ENCODE measurements at places on chromosomes 1 and 21.

DNA sequence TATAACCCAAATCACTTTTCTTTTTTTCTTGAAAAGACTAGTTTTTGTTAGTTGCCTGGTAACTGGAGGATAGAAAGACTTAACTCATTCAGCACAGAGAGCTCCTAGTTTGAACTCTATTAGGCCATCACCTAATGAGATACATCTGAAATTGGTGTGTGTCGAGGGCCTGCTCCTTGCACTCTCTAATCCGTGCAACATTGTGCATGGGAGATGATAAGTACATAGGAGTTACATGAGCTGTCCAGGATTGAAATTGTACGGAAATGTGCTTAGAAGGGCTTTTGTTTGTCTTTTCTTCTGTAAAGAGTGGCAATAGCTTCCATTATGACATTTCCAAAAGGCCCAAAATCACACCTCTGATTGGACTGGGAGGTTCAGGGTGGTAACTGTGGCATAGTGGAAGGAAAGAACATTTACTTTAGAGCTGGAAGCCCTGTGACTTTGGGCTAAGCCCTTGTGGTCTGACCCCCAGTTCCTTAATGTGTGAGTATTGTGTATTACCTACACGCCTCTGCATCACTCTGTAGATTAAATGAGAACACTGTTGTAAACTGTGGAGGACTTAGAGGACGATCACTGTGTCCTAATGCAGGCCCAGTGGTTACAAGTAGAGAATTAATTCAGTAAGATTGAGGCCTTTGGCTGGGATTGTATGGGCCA lies 71.2 kb downstream of the FGGY start:
- DNase-seq, result no peak

DNA sequence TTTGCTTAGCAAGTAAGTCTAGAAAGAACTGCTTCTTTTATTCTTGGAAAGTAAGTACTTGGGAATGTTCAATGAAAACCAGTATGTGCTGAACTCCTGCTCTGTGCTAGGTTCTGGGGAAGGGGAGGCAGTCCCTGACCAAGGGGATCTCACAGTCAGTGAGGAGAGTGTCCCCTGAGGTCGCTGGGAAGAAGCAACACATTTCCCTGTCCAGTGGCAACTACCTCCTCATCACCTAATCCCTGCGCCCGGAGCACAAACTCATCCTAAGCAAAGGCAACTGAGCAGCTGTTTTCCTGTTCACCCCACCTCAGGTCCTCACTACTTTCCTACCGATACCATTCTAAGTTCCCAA lies 61.7 kb upstream of the ANGPTL1 start:
- no peak for DNase-seq

DNA sequence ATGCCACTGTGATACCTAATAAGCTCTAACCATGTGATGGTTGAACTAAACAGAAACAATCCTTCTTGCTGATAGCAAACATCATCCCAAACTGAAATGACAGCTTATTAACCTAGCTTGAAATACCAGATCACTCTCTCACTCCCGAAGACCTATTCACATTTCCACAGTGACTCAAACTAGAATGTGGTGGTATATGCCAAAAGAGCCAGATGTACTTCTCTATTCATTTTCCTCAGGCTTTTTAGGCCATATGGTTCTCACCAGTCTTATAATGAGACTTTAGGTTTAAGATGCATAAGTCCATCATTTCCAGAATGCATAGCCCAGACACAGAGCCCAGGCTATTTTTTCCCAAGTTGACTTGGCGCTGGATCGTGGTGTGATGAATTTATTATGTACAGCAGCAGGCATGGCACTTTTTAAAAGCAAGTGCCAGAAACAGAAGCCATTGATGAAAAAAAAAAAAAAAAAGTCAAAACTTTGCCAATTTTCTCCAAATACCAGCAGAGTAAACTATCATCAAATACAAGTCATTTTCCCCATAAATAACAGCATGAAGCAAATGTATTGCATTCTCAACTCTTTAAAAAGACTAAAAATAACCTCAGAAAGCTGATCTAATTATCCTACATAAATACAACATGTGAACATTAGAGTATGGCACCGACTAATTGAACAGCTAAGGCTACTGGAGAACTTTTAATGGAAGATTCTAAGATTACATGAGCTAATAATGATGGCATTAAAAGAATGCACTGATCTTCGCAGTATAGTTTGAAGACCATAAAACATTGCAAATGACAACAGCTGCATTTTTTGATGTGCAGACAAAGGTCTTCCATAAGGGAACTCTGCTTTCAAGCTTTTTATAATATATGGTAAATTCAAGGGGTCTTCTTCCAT lies 365.4 kb downstream of the LRRIQ3 start:
- DNase-seq, result no peak

DNA sequence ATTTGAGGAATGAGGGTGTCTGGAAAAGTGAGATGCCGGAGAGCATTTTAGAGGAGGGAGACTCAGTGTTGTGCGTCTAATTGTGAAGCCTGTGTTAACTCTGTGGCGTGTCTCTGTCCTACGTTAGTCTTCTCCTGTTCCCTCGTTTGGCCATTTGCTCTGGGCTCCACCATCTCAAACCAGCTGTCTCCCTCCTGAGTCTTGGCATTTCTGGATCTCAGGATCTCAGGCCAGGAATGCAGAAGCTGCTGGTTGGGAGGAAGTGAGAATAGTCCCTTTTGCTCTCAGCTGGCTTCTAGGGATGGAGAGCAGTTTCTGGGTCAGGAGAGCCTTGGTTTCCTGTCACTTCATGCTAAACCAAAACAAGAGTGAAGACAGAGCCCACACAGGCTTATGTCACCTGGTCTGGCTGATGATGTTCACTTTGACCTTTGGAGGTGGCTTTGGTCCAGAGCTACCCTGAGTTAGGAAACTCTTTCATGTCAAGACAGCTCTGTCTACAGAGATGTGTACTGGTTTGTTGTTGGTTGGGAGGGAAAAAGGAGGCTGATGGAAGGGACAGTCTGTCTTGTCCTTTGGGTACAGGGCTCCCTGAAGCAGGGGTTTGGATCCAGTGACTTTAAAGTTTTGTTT lies 859 bp downstream of the NFASC start:
- no peak for DNase-seq

GRCh38 chr1:190957565-190957964 lies 479.9 kb upstream of the BRINP3 start:
- DNase-seq, result no peak

DNA sequence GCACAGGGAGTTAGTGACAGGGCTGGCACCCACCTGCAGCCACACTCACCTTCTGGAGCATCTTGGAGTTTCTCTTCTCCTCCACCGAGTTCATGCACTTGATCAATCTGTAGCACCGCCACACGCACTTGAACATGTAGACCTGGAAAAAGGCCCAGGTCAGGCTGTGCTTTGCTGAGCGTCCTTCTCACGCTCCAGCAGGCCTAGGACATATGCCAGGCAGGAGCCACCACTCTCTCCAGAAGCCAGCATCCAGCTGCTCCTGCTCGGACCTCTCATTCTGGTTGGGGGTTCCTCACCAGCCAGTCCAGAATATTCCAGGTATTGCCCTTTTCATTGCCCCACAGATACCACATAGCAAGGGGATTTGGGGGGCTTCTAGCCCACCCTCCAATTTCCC lies 11.7 kb upstream of the MATN1 start:
- DNase-seq, result no peak

- no peak for DNase-seq
These were observed 14.0 kb downstream of the COL16A1 start for GRCh38 chr1:31689854-31690253.

DNA sequence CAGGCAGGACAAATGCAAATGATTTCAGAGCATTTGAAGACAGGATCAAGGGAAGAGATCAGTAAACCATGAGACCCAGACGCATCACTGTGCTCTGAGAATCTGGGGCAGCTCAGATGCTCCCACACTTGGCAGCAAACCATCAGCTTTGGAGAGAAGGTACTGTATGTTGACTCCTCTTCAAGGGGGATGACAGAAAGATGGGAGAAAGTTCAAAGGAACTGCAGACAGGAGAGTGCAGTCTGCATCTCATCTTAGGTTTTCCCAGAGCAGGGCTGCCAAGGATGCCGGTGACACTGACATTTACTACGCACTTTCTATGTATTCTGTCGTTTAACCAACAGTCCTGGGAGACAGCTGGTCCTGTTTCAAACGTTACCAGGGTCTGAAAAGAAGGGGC lies 35.8 kb downstream of the OLFML2B start:
- DNase-seq, result no peak

DNA sequence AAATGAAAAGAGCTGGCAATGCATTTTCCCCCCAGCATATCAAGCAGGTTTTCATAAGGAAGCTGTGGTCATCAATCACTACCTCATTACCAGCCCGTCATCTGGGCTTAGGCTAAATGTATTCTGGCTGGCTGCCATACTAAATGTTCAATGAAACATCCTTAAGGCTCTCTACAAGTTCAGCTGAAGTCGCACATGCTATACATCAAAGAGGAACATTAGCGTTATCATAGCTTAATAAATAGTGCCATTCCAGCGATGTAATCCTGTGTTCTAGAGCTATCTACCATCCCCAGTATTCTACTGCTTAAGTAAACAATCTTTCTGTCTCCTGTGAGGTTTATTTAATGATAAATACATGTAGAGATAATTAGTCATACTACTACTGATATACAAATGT lies 288.8 kb downstream of the DPYD start:
- DNase-seq, result no peak

DNA sequence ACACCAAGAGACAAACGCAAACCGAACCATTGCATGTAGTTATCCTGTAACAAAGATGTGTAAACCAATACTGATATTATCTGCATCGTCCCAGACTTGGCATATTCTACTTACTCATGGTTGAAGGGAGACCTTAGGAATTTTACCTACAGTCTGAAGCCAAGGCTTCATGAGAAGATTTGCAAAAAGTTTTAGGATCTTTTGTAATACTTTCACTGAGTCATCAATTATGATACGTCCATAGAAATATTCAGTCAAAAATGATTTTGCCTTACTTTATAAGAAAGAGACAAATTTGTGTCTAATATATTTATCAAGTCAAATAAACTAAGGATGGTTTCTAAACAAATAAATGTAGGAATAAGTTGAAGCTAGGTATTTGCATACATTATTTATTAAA lies 1176.1 kb upstream of the ADGRL2 start:
- no peak for DNase-seq

DNA sequence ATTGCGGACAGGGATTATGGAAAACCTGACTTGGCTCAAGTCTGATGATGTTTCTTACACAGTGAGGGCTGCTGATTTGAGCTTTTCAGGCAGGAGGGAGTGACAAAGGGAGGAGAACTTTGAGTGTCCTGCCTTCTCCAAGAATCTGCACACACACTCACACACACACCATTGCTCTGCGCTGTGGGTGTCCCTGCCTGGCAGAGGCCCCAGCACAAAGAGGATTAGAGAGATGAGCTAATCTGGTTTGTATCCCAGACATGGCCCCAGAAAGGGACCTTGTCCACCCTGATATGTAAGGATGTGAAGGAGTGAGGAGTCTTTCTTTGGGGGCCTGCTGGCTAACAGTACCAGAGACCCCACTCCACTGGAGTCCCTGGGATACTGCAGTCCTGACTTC lies 5.9 kb upstream of the WNT2B start:
- DNase-seq, result no peak

GRCh38 chr1:15283526-15283925 lies 36.5 kb downstream of the FHAD1 start:
- no peak for DNase-seq

DNA sequence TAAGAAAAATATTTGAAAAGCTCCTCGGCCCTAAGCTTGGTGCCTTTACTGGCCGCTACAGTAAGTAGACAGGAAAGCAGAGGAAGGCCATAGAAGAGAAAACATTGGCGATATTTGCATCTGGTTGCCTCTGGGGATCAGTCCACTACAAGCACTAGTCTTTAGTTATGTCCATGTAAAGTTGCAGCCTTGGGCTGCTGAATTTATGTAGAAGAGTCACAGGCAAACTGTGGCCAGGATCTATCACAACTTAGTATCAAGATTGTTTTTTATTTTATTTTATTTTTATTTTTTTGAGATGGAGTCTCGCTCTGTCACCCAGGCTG lies 228.7 kb upstream of the CAMK1G start:
- DNase-seq, result no peak

DNA sequence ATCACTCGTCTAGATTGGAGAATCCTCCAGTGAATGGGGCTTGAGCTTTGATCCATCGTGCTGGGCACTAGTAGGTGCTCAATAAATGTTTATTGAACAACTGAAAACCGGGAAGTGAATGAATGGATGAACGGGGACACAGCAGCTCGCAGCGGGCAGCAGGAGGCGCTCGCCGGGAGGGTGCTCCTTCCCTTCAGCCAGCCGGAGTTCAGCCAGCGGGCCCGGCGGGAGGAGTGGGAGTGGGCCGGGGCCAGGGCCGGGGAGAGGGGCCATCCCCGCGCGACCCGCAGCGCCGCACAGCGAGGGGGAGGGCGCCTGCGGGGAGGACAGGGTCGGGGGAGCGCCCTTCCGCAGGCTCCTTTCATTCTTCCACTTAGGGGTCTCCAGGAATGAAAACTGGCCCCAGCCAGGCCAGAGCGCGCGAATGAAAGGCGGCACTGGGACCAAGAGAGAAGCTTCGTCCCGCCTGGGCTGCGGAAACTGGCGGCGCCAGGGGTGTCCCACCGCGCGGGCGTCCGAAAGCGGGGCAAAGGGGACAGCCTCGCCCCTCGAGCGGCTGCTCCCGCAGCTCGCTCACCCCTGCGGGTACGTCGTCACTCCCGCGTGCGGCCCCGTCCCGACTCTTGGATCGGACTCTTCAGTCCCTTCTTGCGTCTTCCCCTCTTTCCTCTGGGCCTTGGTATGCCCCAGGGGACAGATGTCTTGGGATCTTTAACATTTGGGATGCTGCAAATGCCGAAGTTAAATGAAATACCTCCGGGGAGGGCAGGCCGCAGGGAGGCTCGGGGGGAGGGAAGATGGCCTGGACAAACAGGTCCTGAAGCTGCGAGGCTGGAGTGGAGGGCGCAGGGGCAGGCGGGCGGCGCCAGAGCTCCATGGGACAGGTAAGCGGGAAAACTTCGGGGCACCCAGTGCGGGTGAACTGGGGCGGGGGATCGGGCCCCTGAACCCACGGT lies 3.6 kb upstream of the INAVA start:
- no peak for DNase-seq

DNA sequence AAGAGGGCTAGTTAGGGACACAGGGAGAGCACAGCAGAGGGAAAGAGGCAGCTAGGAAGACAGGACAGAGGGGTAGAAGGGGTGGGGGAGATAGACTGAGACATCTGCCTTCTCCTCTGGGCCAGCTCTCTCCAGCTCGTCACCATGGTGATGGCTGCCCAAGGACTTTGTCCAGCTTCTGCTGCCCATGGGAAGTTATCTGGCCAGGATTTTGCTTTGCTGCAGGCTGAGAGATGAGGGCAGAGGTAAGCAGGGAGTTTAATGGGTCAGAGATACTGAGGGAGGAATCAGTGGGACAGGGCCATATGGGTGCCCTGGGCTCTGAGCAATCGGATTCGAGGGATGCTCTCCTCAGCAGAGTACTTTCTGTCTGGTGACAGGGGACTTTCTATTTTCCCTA lies 34.5 kb upstream of the GPR37L1 start:
- no peak for DNase-seq
